ENCODE measurements at places on chromosomes 7 and 10. TPM values are rescaled to one million over a fixed set of nuclear protein-coding genes. Genes with fewer than 3 reads are reported as not detected.

The DNMBP gene
- total RNA-seq, result 50.5 TPM

DNA sequence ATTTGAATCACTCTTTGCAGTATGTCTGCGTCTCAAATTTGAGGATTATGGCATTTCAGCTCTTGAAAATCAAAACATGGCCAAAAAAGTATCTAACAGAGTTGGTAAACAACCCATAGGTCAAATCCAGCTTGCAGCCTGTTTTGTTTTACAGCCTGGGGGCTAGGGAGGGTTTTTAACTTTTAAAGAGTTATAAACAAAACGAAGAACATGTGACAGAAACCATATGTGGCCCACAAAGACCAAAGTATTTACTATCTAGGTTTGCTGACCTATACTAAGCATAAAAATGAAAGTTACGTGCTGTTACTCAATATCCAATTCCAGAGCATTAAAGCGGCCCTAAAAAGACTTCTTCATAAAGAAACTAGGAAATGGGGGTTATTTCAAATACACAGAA, 55.5 kb upstream of the STARD3NL start:
- DNase-seq, result no peak
- H3K36me3 ChIP-seq, result no peaks in the 10 kb centered on the region
- H3K4me3 ChIP-seq, result no peak overlapping the region
- no peaks in the 10 kb centered on the region for H3K27me3 ChIP-seq
- no peaks in the 10 kb centered on the region for H3K4me1 ChIP-seq

GRCh38 chr10:87605628-87606251, 53.9 kb upstream of the PAPSS2 start:
- H3K4me3 ChIP-seq, result no peak overlapping the region
- H3K27ac ChIP-seq, result no peak overlapping the region
- no peak for DNase-seq

The RARRES2 gene
- total RNA-seq, result 124 TPM

DNA sequence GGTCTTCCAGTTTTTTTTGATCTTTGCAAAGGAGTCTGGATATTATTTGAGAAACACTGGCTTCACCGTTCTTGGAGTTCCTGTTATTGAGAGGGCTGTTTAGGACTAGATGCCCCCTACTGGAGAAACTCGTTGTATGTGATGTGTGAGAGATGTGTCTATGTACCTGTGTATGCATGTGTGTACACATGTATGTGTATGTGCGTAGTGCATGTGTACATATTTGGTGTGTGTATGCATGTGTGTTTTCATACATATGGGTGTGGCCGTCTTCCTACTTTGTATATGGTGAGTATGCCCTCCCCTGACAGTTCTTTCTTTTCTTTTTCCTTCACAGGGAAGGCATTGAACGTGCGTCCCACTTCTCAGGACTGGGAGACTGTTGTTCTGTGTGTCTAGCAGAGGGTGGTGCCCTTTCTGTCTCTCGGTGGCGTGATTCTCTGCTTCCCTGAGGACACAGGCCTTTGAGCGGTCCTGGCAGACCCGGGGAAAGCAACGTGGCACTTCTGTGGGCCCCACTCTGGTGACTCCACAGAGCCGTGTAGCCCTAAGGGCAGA, 3.0 kb upstream of the CALHM3 start:
- H3K4me3 ChIP-seq, result no peak overlapping the region
- no peak for DNase-seq
- H3K27me3 ChIP-seq, result no peaks in the 10 kb centered on the region
- H3K27ac ChIP-seq, result no peak overlapping the region
- no peaks in the 10 kb centered on the region for H3K36me3 ChIP-seq

DNA sequence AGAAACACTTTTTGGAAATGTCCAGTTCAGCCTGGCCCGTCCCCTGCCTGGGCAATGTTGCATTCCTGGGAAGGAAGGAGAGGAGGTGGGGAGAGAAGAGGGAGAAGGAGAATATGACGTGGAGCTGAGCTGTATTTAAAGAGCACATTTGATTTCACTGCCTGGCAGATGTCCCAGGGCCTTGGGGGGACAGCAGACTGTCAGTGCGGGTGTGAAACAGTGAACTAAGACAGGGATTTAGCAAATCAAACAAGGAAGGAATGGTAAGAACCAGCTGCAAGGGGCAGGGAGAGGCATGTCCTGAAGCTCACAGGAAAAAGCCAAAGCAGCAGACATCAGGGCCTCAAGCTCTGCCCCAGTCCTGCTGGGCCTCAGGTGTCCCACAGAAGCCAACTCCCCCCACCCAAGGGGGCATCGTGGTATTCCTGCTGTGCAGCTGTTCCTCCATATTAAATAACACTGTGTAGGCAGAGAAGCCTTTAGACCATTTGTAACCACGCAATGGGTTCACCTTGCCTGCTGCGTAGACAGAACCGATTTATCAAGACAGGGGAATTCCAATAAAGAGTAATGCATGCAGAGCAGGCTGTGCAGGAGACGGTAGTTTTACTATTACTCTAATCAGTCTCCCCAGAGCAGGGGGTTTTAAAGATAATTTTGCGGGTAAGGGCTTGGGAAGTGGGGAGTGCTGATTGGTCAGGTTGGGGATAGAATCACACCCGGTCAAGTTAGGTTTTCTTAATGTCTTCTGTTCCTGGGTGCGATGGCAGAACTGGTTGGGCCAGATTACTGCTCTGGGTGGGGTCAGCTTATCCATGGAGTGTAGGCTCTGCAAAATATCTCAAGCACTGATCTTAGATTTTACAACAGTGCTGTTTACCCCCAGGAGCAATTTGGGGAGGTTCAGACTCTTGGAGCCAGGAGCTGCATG, 18.3 kb downstream of the LEP start:
- H3K4me1 ChIP-seq, result peaks cover 20% of the 10 kb centered on the region
- no peaks in the 10 kb centered on the region for H3K36me3 ChIP-seq
- no peak overlapping the region for H3K4me3 ChIP-seq
- no peak overlapping the region for H3K27ac ChIP-seq
- no peaks in the 10 kb centered on the region for H3K27me3 ChIP-seq
- peak; percentile 78 for DNase-seq

DNA sequence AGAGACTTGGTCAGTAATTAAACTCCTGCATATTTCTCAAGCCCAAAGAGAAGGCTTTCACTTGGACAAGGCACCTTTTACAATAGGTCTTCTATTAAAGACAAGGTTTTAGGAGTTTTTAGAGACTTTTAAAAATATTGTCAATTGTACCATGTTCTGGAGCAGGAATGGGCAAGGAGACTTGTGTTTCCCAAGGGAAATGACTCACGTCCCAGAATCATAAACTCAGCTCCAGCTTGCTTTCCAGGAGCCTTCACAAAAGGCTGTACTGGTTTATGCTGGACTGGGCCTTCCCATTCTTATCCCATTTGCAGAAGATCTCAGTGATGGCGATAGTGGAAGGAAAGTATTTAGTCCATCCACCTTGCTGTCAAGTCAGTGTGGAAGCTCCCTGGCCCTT, 7.8 kb upstream of the GLI3 start:
- no peaks in the 10 kb centered on the region for H3K36me3 ChIP-seq
- H3K4me1 ChIP-seq, result no peaks in the 10 kb centered on the region
- DNase-seq, result no peak
- no peak overlapping the region for H3K27ac ChIP-seq
- H3K27me3 ChIP-seq, result no peaks in the 10 kb centered on the region

DNA sequence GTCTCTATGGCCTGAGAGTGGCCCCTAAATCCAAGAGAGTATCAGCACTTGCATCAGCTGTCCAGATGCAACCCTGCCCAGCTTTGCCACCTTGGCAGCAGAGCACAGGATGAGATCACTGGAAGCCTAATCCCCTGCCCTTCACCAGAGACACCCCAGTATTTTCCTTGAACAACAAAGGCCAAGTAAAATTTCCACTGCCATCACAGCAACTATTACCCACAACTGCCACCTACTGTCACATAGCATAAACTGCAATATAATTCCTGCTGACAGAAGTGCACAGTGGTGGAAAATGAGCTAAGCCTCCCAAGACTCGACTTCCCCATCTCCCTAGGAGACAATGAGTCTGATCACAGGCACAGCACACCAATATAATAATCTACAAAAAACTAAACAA, 462.8 kb upstream of the ZWINT start:
- H3K36me3 ChIP-seq, result no peaks in the 10 kb centered on the region
- no peak overlapping the region for H3K27ac ChIP-seq
- H3K4me3 ChIP-seq, result no peak overlapping the region
- no peaks in the 10 kb centered on the region for H3K27me3 ChIP-seq

- H3K27ac ChIP-seq, result no peak overlapping the region
- no peak for DNase-seq
- H3K27me3 ChIP-seq, result no peaks in the 10 kb centered on the region
- H3K4me1 ChIP-seq, result peaks cover 7% of the 10 kb centered on the region
- no peak overlapping the region for H3K4me3 ChIP-seq
These were observed 25.2 kb downstream of the PHTF2 start for GRCh38 chr7:77823787-77824186.

GRCh38 chr10:59879363-59879913, 26.9 kb downstream of the CCDC6 start:
- H3K36me3 ChIP-seq, result no peaks in the 10 kb centered on the region
- no peak overlapping the region for H3K4me3 ChIP-seq
- no peak for DNase-seq
- H3K27me3 ChIP-seq, result no peaks in the 10 kb centered on the region
- H3K27ac ChIP-seq, result no peak overlapping the region

The LIPF gene
- not detected for total RNA-seq

DNA sequence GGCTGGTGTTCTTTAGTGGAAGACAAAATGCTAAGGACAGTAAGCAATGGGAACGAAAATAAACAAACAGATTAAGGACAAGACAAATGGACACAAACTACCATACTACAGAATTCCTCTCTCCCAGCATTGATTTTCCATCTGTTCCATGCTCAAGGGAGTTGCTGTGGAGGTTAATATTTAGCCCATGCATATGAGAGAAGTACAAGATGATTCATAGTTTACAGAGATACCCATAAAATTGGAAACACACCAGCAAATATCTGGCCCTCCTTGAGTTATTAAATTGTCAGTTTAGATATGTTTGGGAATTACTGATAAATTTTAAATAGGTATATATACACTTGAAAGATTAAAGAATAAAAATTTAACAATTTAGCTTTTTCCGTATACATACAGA, 69.8 kb downstream of the GLI3 start:
- no peak overlapping the region for H3K27ac ChIP-seq
- no peaks in the 10 kb centered on the region for H3K27me3 ChIP-seq
- no peak overlapping the region for H3K4me3 ChIP-seq
- no peaks in the 10 kb centered on the region for H3K36me3 ChIP-seq
- DNase-seq, result no peak
- H3K4me1 ChIP-seq, result peaks cover 12% of the 10 kb centered on the region

GRCh38 chr10:30160271-30160982, 101.0 kb upstream of the JCAD start:
- no peaks in the 10 kb centered on the region for H3K36me3 ChIP-seq
- H3K4me1 ChIP-seq, result no peaks in the 10 kb centered on the region
- H3K4me3 ChIP-seq, result no peak overlapping the region
- H3K27ac ChIP-seq, result no peak overlapping the region

DNA sequence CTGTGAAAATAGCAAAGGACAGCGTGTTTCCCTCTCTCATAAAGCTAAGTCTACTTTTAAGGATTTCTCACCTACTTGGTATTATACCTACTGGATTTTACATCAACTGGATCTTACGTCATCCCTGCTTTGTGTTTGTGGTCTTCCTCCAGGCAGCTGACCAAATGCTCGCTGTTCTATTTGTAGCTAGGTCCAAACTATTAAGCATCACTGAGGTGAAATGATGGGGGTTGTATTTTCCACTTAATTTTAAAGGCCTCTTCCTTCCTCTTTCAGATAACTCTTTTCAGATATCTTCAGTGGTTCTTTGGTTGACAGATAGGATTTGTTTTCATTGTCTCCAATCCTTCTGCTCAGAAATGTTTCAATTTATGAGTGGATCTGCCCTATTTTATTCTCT, 169.7 kb downstream of the RNLS start:
- no peaks in the 10 kb centered on the region for H3K36me3 ChIP-seq
- H3K27ac ChIP-seq, result no peak overlapping the region
- DNase-seq, result no peak
- H3K27me3 ChIP-seq, result no peaks in the 10 kb centered on the region

DNA sequence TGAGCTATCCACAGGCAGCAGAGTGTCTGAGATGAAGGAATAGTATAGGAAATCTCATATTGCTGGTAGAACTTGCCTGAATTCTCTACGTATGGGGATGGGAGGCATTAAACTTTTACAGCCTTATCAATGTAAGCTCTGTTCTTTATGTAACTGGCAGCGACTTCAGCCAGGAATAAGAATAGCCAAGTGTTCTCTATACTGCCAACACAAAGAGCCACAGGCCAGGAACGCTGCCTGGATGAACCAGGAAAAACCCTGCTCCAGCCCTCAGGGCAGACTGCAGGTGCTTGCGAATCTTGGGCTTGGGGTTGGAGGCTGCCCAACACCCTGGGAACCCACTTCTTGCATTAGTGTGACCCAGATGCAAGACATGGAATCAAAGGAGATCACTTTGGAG, 6.1 kb upstream of the OLAH start:
- no peaks in the 10 kb centered on the region for H3K4me1 ChIP-seq
- no peak overlapping the region for H3K4me3 ChIP-seq
- no peak for DNase-seq

DNA sequence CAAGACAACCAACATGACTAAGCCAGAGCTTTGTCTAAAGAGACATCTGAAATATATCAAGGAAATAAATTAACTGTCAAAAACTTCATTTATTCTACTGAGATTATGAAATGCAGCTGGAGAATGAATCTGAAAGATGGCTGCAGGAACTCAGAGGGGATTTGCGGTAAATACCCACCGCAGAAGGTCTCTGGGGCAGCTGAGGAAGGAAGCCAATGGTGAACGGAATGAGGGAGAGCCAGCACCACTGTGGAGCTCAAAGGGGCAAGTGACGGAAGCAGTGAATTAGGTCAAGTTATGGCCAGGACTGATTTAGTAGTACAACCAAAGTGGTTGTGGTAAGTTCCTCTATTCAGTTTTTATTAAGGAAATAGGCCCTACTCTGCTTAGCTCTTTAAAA, 215.3 kb upstream of the GLI3 start:
- no peak overlapping the region for H3K27ac ChIP-seq
- no peak overlapping the region for H3K4me3 ChIP-seq
- no peaks in the 10 kb centered on the region for H3K4me1 ChIP-seq
- no peak for DNase-seq
- no peaks in the 10 kb centered on the region for H3K36me3 ChIP-seq
- H3K27me3 ChIP-seq, result no peaks in the 10 kb centered on the region
